Activated naive CD4-positive, alpha-beta T cell treated with Interleukin-2 at 50 U/mL for 16 hours (primary cell): ENCODE measurements at places on chromosomes 7 and 10.

DNA sequence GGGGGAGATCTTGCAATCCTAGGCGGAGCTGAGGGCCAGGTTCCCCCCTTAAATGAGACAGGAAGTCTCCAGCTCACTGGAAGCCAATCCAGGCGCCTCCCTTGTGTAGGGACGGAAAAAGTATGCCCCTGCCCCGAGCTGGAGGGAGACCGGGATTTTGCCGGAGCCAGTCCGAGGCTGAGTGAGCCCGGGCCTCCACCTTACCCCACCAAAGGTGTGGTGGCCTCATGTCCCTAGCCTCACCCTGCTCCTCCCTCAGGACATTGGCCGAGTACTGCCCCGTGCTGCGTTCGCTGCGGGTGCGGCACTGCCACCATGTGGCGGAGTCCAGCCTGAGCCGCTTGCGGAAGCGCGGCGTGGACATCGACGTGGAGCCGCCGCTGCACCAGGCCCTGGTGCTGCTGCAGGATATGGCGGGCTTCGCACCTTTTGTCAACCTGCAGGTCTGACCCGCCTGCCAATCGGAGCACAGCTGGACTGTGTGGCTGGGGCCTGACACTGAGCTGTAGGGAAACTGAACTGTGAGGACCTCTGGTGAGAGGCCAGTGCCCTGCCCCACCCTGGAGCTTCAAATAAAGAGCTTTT, 2.0 kb downstream of the FBXL15 start:
- DNase-seq, result peak; percentile 60

- no peak for DNase-seq
These were observed 80.7 kb downstream of the MMRN2 start for GRCh38 chr10:86876748-86877147.

DNA sequence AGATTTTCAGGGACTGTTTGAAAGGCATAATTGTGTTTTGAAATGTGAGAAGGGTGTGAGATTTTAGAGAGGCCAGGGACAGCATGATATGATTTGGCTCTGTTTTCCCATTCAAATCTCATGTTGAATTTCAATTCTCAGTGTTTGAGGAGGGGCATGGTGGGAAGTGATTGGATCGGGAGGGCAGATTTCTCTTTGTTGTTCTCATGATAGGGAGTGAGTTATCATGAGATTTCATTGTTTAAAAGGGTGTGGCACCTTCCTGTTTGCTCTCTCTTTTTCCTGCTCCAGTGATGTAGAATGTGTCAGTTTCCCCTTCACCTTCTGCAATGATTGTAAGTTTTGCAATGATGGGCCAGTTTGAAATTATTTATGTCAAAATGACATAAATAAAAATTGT, 113.0 kb upstream of the PCDH15 start:
- DNase-seq, result no peak

- no peak for DNase-seq
These were observed 57.1 kb downstream of the FOXL3 start for GRCh38 chr7:347001-347590.

DNA sequence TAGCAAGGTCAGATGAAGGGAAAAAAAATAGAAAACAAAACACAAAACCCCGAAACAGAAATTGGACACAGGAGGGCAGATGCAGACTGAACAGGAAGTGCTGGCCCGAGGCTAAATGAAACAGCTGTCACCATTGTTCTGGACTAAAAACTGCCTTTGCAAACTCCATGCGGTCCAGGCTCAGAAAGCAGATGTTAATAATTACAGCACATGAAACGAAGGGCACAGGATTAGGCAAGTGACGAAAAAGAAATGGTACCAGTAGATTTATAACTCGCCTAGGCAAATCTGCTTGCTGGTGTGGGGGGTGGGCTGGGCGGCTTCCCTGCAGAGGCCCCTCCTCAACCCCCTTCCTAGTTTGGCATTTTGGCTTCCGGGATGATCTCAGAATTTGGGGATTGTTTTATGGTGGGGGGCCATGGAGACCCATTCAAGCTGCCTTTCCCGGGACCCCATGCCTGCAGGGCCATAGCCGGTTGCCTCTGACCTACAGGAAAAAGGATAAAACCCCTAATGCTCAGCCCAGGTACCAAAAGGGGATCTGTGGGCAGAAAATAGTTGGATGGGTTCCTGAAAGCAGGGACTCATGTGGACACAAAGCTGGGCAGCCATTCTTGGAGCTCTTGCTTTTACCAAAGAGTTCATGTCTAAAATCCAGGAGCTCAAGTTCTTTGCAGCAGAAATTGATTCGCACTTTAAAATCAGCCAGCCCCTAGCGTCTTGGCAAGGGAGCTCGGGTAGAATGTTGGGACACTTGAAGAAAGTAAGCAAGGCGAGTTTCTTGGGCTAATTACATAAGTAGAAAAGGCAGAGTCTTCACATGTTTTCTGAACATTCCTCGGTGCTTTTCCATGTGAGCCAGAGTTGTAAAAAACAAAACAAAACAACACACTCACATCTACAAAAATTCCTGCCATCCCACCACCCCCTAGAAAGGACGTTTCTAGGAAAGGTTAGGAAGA, 39.0 kb upstream of the EMX2 start:
- DNase-seq, result no peak

GRCh38 chr10:124737708-124738107, 6.5 kb downstream of the FAM53B start:
- no peak for DNase-seq

- no peak for DNase-seq
These were observed 337.4 kb downstream of the CRPPA start for GRCh38 chr7:16083931-16084330.

GRCh38 chr10:58642283-58642682, 129.6 kb downstream of the BICC1 start:
- DNase-seq, result no peak

DNA sequence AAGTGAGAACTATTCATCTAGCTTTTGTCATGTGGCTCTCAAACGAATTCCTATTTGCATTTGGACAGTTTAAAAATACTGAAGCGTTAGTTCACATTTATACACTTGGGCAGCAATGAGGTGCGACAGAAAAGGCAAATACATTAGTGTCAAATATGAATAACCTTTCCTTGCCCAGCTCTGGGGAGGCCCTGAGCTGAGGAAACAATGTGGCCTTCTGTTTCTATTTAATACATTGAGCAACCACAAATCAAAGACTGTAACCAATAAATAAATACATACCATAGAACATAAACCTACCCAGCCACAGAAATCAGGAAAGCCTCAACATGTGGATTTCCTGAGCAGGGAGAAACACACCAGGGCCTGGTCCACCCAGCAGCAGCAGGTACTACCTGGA, 585.2 kb downstream of the PARD3 start:
- no peak for DNase-seq

GRCh38 chr7:2006231-2006771, 226.4 kb downstream of the MAD1L1 start:
- no peak for DNase-seq

- no peak for DNase-seq
These were observed 447.2 kb downstream of the INHBA start for GRCh38 chr7:41255716-41256115.

DNA sequence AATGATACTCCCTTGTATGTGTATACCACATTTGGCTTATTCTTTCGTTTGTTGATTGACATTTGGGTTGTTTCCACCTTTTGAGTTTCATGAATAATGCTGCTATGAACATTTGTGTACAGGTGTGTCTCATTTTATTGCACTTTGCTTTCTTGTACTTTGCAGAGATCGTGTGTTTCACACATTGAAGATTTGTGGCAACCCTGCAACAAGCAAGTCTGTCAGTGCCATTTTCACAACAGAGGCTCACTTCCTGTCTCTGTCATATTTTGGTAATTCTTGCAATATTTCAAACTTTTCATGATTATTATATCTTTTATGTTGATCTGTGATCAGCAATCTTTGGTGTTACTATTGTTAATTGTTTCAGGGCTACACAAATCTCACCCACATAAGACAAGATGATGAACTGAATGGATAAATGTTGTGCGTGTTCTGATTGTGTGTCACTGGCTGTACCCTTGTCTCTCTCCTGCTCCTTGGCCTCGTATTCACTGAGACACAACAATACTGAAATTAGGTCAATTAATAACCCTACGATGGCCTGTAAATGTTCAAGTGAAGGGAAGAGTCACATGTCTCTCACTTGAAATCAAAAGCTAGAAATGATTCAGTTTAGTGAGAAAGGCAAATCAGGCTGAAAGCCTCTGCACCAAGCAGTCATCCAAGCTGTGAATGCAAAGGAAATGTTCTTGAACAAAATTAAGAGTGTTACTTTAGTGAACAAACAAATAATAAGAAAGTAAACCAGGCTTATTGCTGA, 133.6 kb upstream of the JCAD start:
- no peak for DNase-seq

DNA sequence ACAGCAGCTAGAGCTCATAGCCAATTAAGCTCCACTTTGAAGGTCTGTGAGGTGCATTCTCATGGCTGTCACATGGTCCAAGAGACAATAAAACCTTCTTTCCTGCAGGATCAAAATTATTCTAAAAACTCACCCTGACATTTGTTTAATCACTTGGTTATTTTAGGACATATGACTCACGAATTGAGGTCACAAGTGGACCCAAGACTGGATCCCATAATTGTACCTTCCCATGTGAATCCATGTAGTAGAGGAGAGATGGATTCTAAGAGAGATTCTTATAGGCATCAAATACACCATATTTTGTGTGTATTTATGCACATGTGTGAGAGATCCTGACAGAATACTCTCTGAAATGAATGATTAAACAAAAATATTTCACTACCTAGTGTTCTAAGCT, 18.1 kb downstream of the POLR1F start:
- no peak for DNase-seq

DNA sequence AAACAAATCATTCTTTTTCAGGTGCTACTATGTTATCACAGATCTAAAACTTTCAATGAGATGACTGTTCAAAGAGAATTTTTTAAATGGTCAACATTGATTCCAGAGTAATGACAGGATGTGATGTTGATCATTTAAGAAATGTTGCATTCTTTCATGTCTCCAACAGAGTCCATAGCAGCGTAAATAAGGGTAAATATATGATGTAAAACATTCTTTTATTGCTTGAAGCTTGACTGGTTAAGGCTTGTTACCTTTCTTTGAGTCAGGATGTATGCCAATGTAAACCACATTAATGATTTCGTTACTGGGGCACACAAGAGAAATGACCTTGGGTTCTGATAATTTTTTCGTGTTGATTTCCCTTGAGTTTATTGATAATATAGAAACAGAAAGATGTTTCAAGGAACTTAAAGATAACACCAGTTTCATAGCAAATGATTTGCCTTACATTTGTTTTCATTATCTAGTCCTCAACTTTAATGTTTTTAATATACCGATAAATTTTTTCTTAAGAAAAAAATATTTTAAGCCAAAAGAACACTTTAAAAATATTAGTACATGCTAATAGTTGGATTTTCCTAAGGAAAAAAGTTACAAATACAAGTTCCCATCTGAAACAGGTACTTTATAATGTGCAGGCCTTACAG, 3.5 kb downstream of the STK17A start:
- DNase-seq, result no peak

- DNase-seq, result no peak
These were observed 39.8 kb upstream of the EPC1 start for GRCh38 chr10:32386623-32387260.

DNA sequence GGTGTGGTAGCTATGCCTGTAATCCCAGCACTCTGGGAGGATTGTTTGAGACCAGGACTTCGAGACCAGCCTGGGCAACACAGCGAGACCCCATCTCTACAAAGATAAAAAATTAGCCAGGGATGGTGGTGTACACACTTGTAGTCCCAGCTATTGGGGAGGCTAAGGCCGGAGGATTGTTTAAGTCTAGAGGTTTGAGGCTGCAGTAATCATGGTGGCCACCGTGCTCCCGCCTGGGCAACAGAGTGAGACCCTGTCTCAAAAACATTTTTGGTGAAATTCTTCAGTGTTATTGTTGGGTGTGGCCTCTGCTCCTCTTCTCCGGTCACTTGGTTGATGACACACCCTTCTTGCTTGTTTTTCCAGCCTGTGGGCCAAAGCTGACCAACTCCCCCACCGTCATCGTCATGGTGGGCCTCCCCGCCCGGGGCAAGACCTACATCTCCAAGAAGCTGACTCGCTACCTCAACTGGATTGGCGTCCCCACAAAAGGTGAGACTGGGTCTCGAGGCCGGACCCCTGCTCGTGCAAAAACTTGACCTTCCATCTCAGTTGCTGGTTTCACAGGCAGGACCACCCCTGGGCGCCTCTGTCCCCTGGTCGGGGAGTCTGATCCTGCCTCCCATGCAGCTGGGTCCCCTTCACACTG, 10.6 kb downstream of the PFKFB3 start:
- no peak for DNase-seq

DNA sequence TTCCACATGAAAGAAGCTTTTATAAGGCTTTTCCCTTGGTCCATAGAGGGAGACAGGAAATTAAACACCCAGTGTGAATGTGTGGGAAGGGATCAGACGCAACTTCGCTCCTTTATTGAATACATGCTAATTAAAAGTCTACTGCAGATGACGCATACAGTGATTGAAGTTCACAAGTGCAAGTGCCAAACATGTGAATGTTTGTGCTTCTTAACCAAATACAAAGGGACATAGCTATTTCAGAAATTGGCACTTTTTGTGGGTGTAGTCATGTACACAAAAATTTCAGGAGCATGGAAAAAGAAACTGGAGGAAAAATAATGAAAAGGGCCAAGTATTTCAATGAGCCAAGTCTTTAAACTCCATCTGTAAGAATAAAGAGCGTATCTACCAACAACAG, 283.7 kb downstream of the SKAP2 start:
- no peak for DNase-seq

DNA sequence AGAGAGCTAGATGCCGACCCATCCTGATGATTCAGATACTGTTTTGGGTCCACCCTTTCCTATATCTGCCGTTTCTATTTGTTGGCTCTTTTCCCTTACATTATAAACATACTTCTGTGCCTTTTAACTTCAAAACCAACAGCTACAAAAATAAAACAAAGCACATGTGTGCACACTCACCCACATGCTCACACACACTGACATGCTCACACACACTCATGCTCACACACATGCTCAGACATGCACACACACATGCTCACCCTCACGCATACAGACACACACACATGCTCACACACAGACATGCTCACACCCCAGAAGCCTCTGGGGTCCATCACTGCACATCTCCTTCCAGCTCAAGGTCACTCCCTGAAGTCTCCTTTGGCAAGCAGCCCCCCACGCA, 88.1 kb downstream of the TCERG1L start:
- DNase-seq, result no peak

- no peak for DNase-seq
These were observed 2.0 kb downstream of the PRR15 start for GRCh38 chr7:29565634-29565981.
